HCT116 (cell line): ENCODE measurements at places on chromosomes 3 and 15. TPM values are rescaled to one million over a fixed set of nuclear protein-coding genes. Genes with fewer than 3 reads are reported as not detected.

UCN2 gene
- total RNA-seq = 1.5 TPM

PLOD2 gene
- total RNA-seq = 25.8 TPM

RTP3 gene
- total RNA-seq = not detected

SI gene
- total RNA-seq = not detected

VIPR1 gene
- total RNA-seq = 9.6 TPM

TMCO5A gene
- not detected for total RNA-seq

DGKG gene
- 4.8 TPM for total RNA-seq
